ENCODE measurements at places on chromosomes 7 and 10. TPM values are rescaled to one million over a fixed set of nuclear protein-coding genes. Genes with fewer than 3 reads are reported as not detected.

The TEX36 gene
- total RNA-seq: not detected

DNA sequence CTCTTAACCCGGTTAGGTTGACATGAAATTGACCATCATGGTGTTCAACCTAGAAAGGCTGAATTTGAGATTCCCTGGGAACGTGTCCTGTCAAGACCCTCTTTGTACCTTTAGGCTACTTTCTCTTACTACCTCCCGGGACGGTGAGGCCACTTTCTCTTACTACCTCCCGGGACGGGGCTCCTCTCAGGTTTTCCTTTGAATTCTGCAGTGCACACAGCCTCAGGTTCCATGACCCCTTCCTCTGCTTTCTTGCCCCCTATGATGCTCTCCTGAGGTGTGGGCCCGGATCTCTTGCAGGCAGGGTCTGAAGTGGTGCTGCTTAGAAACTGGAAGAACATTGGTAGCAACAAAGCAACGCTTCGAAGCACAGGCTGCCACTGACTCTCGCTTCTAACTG lies 155.3 kb downstream of the CAMK1D start:
- no peaks in the 10 kb centered on the region for H3K36me3 ChIP-seq
- no peak for DNase-seq
- H3K27me3 ChIP-seq: no peaks in the 10 kb centered on the region
- peaks cover 14% of the 10 kb centered on the region for H3K4me1 ChIP-seq
- no peak overlapping the region for H3K4me3 ChIP-seq
- no peak overlapping the region for H3K27ac ChIP-seq

DNA sequence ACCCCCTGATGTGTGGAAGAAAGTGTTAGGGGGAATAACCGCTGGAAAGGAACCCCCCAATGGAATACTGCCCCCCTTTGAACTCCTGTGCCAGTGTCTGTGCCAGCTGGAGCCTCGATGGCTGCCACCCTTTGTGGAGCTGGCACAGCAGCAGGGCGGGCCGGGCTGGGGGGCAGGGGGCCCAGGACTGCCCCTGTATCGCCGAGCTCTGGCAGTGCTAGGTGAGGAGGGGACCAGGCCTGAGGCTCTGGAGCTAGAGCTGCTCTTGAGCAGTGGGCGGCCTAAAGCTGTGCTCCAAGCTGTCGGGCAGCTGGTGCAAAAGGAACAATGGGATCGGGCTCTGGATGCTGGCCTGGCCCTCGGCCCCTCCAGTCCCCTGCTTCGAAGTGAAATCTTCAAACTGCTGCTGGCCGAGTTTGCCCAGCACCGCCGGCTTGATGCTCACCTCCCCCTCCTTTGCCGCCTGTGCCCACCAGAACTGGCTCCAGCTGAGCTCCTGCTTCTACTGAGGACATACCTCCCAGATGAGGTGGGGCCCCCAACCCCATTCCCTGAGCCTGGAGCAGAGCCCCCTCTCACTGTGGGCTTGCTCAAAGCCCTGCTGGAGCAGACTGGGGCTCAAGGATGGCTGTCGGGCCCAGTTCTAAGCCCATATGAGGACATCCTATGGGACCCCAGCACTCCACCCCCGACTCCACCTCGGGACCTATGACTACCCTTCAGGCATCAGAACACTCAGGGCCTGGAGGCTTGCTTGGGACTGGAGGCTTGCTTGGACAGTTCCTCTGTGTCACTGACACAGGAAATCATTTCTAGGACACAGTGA lies 2.2 kb downstream of the HPS6 start:
- peaks cover 11% of the 10 kb centered on the region for H3K4me1 ChIP-seq
- H3K27me3 ChIP-seq: no peaks in the 10 kb centered on the region
- no peak overlapping the region for H3K27ac ChIP-seq
- no peaks in the 10 kb centered on the region for H3K36me3 ChIP-seq
- DNase-seq: no peak

- no peaks in the 10 kb centered on the region for H3K36me3 ChIP-seq
- H3K4me1 ChIP-seq: no peaks in the 10 kb centered on the region
- H3K27me3 ChIP-seq: no peaks in the 10 kb centered on the region
- H3K4me3 ChIP-seq: no peak overlapping the region
Observed at GRCh38 chr10:71381611-71382010, 15.1 kb upstream of the CDH23 start.

DNA sequence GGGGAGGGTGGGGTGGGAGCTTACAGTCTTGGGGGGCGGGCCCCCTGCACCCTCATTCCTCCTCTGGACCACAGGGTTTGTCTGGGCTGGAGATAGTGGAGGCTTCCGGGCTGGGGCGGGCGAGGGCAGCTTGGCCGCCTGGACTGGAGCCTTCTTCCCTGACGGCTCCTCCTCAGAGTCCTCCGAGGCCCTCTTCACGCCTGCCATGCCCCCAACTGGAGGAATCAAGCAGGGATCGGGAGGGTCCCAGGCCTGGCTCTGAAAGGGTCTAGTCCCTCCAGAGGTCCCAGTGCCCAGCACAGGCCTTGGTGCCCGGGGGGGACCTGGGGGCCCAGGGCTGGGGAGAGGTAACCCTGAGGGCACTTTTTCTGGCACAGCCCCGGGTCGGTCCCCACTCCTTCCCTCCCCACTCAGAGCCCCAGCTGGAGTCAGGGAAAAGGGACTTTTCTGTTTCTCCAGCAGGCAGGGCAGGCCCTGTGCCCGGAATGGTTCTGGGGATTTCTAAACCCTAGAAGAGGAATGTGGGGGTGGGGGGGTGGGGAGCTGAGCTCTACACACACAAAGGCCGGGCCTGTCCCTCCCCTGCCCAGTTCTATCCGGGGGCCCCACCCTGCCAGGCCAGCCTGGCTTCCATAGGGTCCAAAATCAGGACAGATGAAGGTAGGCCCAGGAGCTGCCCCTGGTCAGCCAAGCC lies 11.6 kb downstream of the MICALL2 start:
- no peak for DNase-seq
- no peak overlapping the region for H3K4me3 ChIP-seq
- H3K27me3 ChIP-seq: no peaks in the 10 kb centered on the region
- H3K4me1 ChIP-seq: peaks cover 9% of the 10 kb centered on the region
- no peak overlapping the region for H3K27ac ChIP-seq

- H3K4me3 ChIP-seq: no peak overlapping the region
- no peaks in the 10 kb centered on the region for H3K27me3 ChIP-seq
- DNase-seq: no peak
- H3K36me3 ChIP-seq: no peaks in the 10 kb centered on the region
- H3K27ac ChIP-seq: no peak overlapping the region
Observed at GRCh38 chr7:124369310-124369709, 336.4 kb upstream of the TMEM229A start.

DNA sequence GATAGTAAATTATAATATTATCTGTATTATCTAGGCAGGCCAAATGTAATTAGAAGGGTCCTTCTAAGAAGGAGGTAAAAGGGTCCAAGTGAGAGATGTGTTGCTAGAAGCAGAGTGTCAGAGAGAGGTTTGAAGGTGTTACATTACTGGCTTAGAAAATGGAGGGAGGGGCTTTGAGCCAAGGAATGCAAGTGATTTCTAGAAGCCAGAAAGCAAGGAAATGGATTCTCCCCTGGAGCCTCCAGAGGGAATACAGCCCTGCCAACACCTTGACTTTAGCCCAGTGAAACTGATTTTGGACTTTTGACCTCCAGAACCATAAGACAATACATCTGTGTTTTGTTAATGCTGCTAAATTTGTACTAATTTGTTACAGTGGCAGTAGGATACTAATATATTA lies 97.9 kb upstream of the IL6 start:
- no peak overlapping the region for H3K4me3 ChIP-seq
- H3K27me3 ChIP-seq: no peaks in the 10 kb centered on the region
- H3K36me3 ChIP-seq: no peaks in the 10 kb centered on the region
- no peak overlapping the region for H3K27ac ChIP-seq

DNA sequence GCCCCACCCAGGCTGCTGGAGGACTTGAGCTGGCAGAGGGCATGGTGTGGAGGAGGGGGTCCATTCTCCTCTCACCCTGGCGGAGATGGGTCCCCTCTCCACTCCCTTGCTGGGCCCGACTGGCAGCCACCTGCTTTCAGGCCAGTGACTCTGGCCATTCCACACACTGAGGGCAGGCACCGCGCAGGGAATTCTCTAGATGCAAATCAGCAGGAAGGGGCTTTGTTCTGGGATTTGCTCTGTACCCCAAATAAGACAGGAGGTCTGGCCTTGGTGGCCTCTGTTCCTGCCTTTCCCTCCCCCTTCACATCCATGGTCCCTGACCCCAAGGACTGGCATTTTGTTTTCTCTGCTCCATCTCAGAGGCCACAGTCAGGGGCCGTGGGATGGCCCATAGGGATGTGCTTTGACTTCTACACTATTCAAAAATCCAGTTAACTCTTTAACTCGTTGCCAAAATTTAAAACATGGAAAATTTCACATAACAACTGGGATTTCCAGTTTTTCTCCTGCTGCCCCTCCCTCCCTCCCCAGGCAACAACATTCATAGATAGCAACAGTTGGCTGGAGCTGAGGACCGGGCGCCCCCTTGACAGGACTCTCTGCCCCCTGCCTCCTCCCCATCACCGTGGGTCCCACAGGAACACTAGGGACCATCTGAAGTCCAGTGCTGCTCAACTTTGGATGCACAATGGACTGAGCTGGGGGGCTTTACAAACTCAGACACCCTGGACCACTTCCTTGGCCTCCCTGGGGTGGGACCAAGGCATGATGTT lies 33.9 kb downstream of the PPIF start:
- no peak overlapping the region for H3K4me3 ChIP-seq
- H3K27ac ChIP-seq: peak overlapping the region; percentile 42
- DNase-seq: peak; percentile 13
- H3K27me3 ChIP-seq: no peaks in the 10 kb centered on the region
- H3K36me3 ChIP-seq: no peaks in the 10 kb centered on the region

The TRIM73 gene
- total RNA-seq: 7.1 TPM

The HMX2 gene
- total RNA-seq: not detected

The SUN3 gene
- total RNA-seq: not detected

GRCh38 chr7:22837308-22837707 lies 14.7 kb upstream of the TOMM7 start:
- H3K36me3 ChIP-seq: no peaks in the 10 kb centered on the region
- no peak for DNase-seq
- H3K4me1 ChIP-seq: no peaks in the 10 kb centered on the region
- H3K27ac ChIP-seq: no peak overlapping the region
- no peaks in the 10 kb centered on the region for H3K27me3 ChIP-seq

The SLC26A5 gene
- 0.50 TPM for total RNA-seq

- H3K27ac ChIP-seq: no peak overlapping the region
- no peaks in the 10 kb centered on the region for H3K27me3 ChIP-seq
- DNase-seq: no peak
- peaks cover 6% of the 10 kb centered on the region for H3K4me1 ChIP-seq
- no peaks in the 10 kb centered on the region for H3K36me3 ChIP-seq
- H3K4me3 ChIP-seq: no peak overlapping the region
Observed at GRCh38 chr10:122884166-122884565, 4.8 kb upstream of the FAM24B start.

DNA sequence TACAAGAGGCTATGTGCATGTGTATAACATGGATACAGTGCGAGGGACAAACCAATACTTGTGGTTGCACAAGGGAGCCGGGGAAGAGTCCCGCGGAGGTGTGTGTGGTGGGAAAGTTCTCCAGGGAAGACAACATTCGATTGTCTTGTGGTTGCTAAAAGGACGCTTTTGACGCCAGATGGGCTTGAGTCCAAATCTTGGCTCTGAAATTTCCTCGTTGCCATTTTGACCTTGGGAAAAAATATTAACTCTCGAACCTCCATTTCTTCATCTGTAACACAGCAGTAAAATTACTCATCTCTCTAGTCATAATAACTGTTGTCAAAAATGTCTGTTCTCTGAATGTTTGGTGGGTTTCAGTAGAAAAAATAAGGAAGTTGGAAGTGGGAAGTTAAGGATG lies 16.5 kb downstream of the PLXDC2 start:
- H3K4me1 ChIP-seq: peaks cover 43% of the 10 kb centered on the region
- H3K4me3 ChIP-seq: no peak overlapping the region
- no peaks in the 10 kb centered on the region for H3K36me3 ChIP-seq
- peak overlapping the region; percentile 40 for H3K27ac ChIP-seq
- no peaks in the 10 kb centered on the region for H3K27me3 ChIP-seq
- peak; percentile 29 for DNase-seq

The FKBP9 gene
- total RNA-seq: 165 TPM

Measured in adrenal gland (tissue), 19 donors.